Type B pancreatic cell (in vitro differentiated cells): ENCODE measurements at places on chromosomes 12 and 14.

- H3K36me3 ChIP-seq, result no peaks in the 10 kb centered on the region
- H3K27ac ChIP-seq, result no peak overlapping the region
- DNase-seq, result no peak
- no peak overlapping the region for H3K4me3 ChIP-seq
- peaks cover 23% of the 10 kb centered on the region for H3K27me3 ChIP-seq
Observed at GRCh38 chr12:110917467-110917866, 2.9 kb downstream of the MYL2 start.

- H3K27me3 ChIP-seq, result no peaks in the 10 kb centered on the region
- H3K4me1 ChIP-seq, result peaks cover 26% of the 10 kb centered on the region
- H3K27ac ChIP-seq, result no peak overlapping the region
- H3K4me3 ChIP-seq, result no peak overlapping the region
Observed at GRCh38 chr14:68842298-68842697, 49.4 kb upstream of the ZFP36L1 start.

- H3K4me1 ChIP-seq, result peaks cover 23% of the 10 kb centered on the region
- no peaks in the 10 kb centered on the region for H3K27me3 ChIP-seq
- no peak for DNase-seq
- H3K4me3 ChIP-seq, result no peak overlapping the region
Observed at GRCh38 chr14:99802301-99803105, 9.3 kb downstream of the EML1 start.

GRCh38 chr14:20179218-20179617 lies 11.5 kb upstream of the OR11G2 start:
- no peaks in the 10 kb centered on the region for H3K4me1 ChIP-seq
- no peaks in the 10 kb centered on the region for H3K27me3 ChIP-seq
- H3K4me3 ChIP-seq, result no peak overlapping the region
- no peak for DNase-seq
- no peak overlapping the region for H3K27ac ChIP-seq
- H3K36me3 ChIP-seq, result no peaks in the 10 kb centered on the region

- no peak overlapping the region for H3K4me3 ChIP-seq
- no peaks in the 10 kb centered on the region for H3K36me3 ChIP-seq
- no peak for DNase-seq
Observed at GRCh38 chr14:100866666-100867630, 36.6 kb downstream of the RTL1 start.

- no peaks in the 10 kb centered on the region for H3K36me3 ChIP-seq
- H3K4me1 ChIP-seq, result peaks cover 31% of the 10 kb centered on the region
- DNase-seq, result no peak
- peak overlapping the region; percentile 46 for H3K27ac ChIP-seq
- H3K4me3 ChIP-seq, result peak overlapping the region; percentile 88
Observed at GRCh38 chr12:116534311-116535121, 24.7 kb upstream of the MAP1LC3B2 start.

- H3K4me1 ChIP-seq, result peaks cover 56% of the 10 kb centered on the region
- H3K27me3 ChIP-seq, result no peaks in the 10 kb centered on the region
- no peak for DNase-seq
- H3K27ac ChIP-seq, result no peak overlapping the region
- peaks cover 14% of the 10 kb centered on the region for H3K36me3 ChIP-seq
Observed at GRCh38 chr14:100071545-100071944, 6.3 kb downstream of the EVL start.

- no peak for DNase-seq
- no peak overlapping the region for H3K4me3 ChIP-seq
- H3K36me3 ChIP-seq, result no peaks in the 10 kb centered on the region
- H3K4me1 ChIP-seq, result peaks cover 14% of the 10 kb centered on the region
- H3K27me3 ChIP-seq, result no peaks in the 10 kb centered on the region
Observed at GRCh38 chr14:31926123-31926522, 151.0 kb upstream of the ARHGAP5 start.

DNA sequence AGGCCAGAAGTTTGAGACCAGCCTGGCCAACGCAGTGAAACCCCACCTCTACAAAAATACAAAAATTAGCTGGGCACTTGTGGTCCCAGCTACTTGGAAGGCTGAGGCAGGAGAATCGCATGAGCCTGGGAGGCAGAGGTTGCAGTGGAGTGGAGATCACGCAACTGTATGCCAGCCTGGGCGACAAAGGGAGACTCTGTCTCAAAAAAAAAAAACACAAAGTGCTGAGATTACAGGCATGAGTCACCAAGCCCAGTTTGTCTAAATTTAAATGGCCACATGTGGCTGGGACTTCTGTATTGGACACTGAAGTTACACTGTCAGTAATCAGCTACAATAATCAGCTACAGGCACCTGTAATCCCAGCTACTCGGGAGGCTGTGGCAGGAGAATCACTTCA lies 100.9 kb upstream of the AEBP2 start:
- no peak for DNase-seq
- H3K4me3 ChIP-seq, result no peak overlapping the region
- H3K36me3 ChIP-seq, result peaks cover 35% of the 10 kb centered on the region
- no peak overlapping the region for H3K27ac ChIP-seq

DNA sequence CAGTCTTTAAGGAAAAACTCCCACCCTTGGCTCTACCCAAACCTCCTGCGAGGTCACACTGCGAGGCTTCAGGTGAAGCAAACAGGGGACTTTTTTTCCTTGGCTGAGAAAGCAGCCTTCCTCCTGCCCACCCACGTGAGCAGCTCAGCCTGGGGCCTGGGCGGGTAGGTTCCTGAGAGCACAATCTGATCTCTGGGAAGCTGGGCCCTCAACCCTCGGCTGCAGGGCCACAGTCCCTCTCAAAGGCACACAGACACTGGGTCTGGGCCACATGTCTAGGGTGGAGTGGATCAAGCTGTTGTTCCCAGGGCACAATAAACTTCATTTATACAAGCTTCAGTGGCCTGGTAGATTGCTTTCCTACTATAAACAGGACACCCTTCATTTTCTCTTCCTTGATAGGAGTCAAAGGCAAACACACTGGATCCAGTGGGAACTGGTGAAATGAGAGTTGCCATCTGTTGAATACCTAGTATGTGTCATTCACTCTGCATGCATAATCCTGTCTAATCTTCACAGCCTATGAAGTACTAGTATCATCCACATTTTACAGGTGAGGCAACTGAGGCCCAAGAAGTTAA lies 41.3 kb upstream of the PNMA1 start:
- DNase-seq, result no peak
- peak overlapping the region; percentile 86 for H3K27ac ChIP-seq
- peaks cover 64% of the 10 kb centered on the region for H3K4me1 ChIP-seq
- peaks cover 4% of the 10 kb centered on the region for H3K36me3 ChIP-seq
- H3K27me3 ChIP-seq, result no peaks in the 10 kb centered on the region

GRCh38 chr12:131827961-131828534 lies at the start of gene MMP17:
MMP17 (plus strand) TSS chr12:131828393; CDS start chr12:131828495, 102 bp downstream.
- peak; percentile 73 for DNase-seq
- no peak within 1 kb of the TSS for H3K27ac ChIP-seq
- peaks cover 48% of the 10 kb centered on the region for H3K27me3 ChIP-seq
- H3K4me1 ChIP-seq, result peaks cover 4% of the 10 kb centered on the region

GRCh38 chr12:68040450-68041075 lies 51.3 kb downstream of the IFNG-AS1 start:
- no peaks in the 10 kb centered on the region for H3K36me3 ChIP-seq
- peaks cover 9% of the 10 kb centered on the region for H3K4me1 ChIP-seq
- no peak overlapping the region for H3K27ac ChIP-seq
- no peak overlapping the region for H3K4me3 ChIP-seq

- no peaks in the 10 kb centered on the region for H3K4me1 ChIP-seq
- DNase-seq, result no peak
- no peak overlapping the region for H3K4me3 ChIP-seq
- H3K27ac ChIP-seq, result no peak overlapping the region
Observed at GRCh38 chr14:34944744-34945143, 38.0 kb upstream of the SRP54 start.

DNA sequence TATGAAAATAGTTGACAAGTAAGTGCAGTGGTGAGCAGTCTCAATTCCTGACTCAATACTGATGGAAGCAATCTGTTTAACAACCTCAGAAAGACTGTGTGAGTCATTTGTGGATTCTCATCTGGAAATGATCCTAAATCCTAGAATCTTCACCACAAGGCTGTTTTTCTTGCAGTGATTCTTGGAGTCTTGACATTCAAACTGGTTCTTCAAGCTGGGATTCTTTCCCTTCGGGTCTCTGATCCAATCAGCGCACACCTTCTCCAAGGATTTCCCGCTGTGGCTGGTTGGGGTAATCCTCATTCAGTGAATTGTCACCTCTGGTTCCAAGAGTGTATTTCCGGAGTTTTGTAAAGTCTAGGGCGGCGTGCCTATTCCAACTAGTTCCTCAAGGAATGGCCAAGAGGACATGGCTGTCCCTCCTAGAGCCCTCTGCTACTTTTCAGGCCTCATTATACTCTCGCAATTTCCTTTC lies 37.7 kb upstream of the FOXJ2 start:
- no peak for DNase-seq
- H3K4me1 ChIP-seq, result peaks cover 9% of the 10 kb centered on the region
- no peak overlapping the region for H3K4me3 ChIP-seq
- no peak overlapping the region for H3K27ac ChIP-seq
- H3K27me3 ChIP-seq, result no peaks in the 10 kb centered on the region
- H3K36me3 ChIP-seq, result peaks cover 14% of the 10 kb centered on the region

GRCh38 chr14:56666294-56666693 lies 86.7 kb downstream of the TMEM260 start:
- no peak overlapping the region for H3K4me3 ChIP-seq
- DNase-seq, result no peak

DNA sequence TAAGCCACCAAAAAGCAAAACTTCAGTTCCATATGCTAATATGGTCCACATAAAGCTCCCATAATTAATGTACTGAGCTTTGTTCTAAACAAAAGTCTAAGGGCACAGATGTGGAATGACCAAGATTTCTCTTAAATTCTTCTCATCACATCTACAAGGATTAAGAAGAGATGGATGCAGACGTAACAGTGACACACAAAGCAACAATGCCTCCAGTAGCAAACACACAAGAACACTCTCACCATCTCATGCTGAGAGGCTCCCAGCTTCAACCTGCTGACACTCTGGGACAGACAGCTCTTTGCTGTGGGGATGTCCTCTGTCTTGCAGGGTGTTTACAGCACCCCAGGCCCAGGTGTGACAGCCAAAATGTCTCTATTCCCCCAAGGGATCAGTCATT lies 48.2 kb downstream of the SETD3 start:
- peaks cover 50% of the 10 kb centered on the region for H3K36me3 ChIP-seq
- DNase-seq, result no peak
- no peaks in the 10 kb centered on the region for H3K4me1 ChIP-seq
- no peaks in the 10 kb centered on the region for H3K27me3 ChIP-seq
- no peak overlapping the region for H3K4me3 ChIP-seq

GRCh38 chr12:51369581-51369980 lies 21.6 kb downstream of the GALNT6 start:
- peak overlapping the region; percentile 20 for H3K27ac ChIP-seq
- no peak for DNase-seq
- H3K4me1 ChIP-seq, result peaks cover 33% of the 10 kb centered on the region
- no peak overlapping the region for H3K4me3 ChIP-seq
- no peaks in the 10 kb centered on the region for H3K27me3 ChIP-seq
- peaks cover 7% of the 10 kb centered on the region for H3K36me3 ChIP-seq

DNA sequence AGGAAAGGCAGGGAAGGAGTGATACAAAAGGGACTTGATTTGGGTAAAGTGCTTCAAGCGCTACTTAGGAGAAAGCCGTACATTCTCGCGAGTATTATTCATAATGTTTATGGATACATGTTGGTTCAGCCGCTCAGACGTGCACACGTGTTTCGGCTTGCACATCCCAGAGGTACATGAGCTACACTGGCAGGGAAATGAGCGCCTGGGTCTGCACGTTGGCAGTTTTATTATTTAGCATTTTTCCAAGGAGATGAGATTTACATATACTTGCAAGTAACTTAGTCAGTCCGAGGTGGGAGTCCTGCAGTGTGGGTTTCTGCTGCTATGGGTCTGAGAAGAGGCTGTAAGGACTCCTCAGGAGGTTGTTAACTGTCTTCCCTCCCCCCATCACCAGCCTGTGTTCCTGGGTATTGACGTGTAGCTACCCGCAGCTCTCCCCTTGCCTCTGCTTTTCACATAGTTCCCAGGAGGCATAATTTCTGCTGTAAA lies 1.5 kb downstream of the PRKCH start:
- H3K4me3 ChIP-seq, result peak overlapping the region; percentile 92
- no peak for DNase-seq
- peaks cover 27% of the 10 kb centered on the region for H3K27me3 ChIP-seq
- peak overlapping the region; percentile 98 for H3K27ac ChIP-seq

- H3K4me3 ChIP-seq, result peak overlapping the region; percentile 20
- no peaks in the 10 kb centered on the region for H3K27me3 ChIP-seq
- H3K4me1 ChIP-seq, result peaks cover 67% of the 10 kb centered on the region
Observed at GRCh38 chr14:68546839-68547238, 246.0 kb downstream of the ZFP36L1 start.

- peaks cover 5% of the 10 kb centered on the region for H3K36me3 ChIP-seq
- peaks cover 34% of the 10 kb centered on the region for H3K4me1 ChIP-seq
- no peak overlapping the region for H3K4me3 ChIP-seq
- H3K27me3 ChIP-seq, result no peaks in the 10 kb centered on the region
- DNase-seq, result no peak
Observed at GRCh38 chr14:100034468-100034867, 30.8 kb upstream of the EVL start.

- H3K4me3 ChIP-seq, result no peak overlapping the region
- no peak for DNase-seq
- peaks cover 4% of the 10 kb centered on the region for H3K36me3 ChIP-seq
- H3K4me1 ChIP-seq, result peaks cover 11% of the 10 kb centered on the region
- peak overlapping the region; percentile 17 for H3K27ac ChIP-seq
Observed at GRCh38 chr12:50609292-50609874, 104.6 kb downstream of the DIP2B start.

DNA sequence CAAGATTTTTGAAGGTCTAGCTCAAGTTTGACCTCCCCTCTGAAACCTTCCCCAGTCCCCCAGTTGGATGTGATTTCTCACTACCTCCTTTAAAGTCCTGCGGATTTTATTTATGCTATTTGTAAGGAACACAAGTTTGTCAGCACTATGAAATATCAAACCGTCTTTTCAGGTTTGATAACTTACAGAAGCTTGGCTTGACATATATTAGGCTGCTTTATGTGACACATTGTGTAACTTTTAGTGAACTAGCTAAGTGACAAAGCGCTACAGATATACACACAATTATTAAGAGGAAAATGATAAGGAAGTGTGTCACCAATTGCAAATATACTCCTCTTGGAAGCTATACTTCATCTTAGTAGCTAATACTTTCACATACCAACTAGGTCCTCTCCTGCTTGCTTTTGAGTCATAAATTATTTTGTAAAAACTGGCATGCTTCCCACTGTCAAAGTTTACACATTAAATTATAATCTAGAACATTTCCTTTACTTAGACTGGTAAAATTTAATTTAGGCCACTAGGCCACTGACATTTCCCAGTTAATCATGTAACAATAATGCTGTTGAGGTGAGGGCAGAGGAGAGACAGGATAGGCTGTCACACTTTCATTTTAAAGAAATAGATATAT lies 149.5 kb downstream of the TMTC3 start:
- no peak overlapping the region for H3K4me3 ChIP-seq
- no peaks in the 10 kb centered on the region for H3K4me1 ChIP-seq
- no peaks in the 10 kb centered on the region for H3K27me3 ChIP-seq
- no peak for DNase-seq

DNA sequence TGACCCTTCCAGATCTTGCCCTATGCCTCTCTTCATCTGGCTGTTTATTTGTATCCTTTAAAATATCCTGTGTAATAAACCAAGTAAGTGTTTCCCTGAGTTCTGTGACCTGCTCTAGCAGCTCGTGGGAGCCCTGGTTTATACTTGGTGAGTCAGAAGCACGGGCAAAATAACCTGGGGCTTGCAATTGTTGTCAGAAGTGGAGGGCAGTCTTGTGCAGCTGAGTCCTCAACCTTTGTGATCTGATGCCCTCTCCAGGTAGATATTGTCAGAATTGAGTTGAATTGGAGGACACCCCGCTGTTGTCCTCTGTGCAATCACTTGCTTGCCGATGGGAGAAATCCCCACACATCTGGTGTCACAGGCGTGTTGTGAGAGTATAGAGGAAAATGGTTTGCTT lies 62.5 kb upstream of the PRICKLE1 start:
- DNase-seq, result no peak
- no peaks in the 10 kb centered on the region for H3K36me3 ChIP-seq
- H3K4me3 ChIP-seq, result no peak overlapping the region
- H3K27ac ChIP-seq, result no peak overlapping the region
- H3K4me1 ChIP-seq, result no peaks in the 10 kb centered on the region
- no peaks in the 10 kb centered on the region for H3K27me3 ChIP-seq
